ENCODE measurements at places on chromosomes 4 and X. TPM values are rescaled to one million over a fixed set of nuclear protein-coding genes. Genes with fewer than 3 reads are reported as not detected.

The DAPP1 gene
- polyA plus RNA-seq: 3.7 TPM

The SMIM31 gene
- 0.07 TPM for polyA plus RNA-seq

The GIMD1 gene
- not detected for polyA plus RNA-seq

The ADGRG4 gene
- polyA plus RNA-seq: not detected

The DUSP9 gene
- polyA plus RNA-seq: 0.41 TPM

Data from muscle of leg (tissue), 16 donors.